ENCODE measurements at places on chromosomes 1 and 21.

DNA sequence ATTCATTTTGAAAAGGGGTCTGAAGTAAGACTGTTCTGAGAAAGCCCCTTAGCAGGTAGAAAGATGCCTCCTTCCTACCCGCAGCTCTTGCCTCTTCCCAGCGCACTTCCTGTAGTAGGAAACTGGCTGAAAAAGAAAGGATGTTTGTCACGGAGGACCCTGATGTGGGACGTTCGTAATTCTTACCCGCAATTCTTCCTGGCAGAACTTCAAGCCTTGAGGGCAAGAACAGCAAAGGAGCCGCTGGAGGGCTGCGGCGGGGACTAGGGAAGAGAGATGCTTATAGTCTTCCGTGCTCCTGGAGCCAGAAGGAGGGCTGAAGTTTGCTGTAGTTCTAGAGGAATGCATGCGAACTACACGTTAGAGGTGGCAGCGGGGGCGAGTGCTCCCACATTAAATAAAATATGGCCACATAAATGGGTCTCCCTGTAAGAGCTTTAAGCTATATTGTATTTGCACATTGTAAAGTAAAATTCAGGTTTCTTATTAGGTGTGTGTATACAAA, 6.3 kb downstream of the C1orf53 start:
- peaks cover 43% of the 10 kb centered on the region for H3K4me1 ChIP-seq
- H3K27me3 ChIP-seq = peaks cover 94% of the 10 kb centered on the region
- H3K4me3 ChIP-seq = peak overlapping the region; percentile 55
- no peak overlapping the region for H3K27ac ChIP-seq
- H3K36me3 ChIP-seq = no peaks in the 10 kb centered on the region
- DNase-seq = peak; percentile 67

GRCh38 chr1:181086091-181086490, 2.4 kb upstream of the IER5 start:
- peaks cover 20% of the 10 kb centered on the region for H3K36me3 ChIP-seq
- DNase-seq = no peak
- peaks cover 31% of the 10 kb centered on the region for H3K4me1 ChIP-seq
- peaks cover 8% of the 10 kb centered on the region for H3K27me3 ChIP-seq

DNA sequence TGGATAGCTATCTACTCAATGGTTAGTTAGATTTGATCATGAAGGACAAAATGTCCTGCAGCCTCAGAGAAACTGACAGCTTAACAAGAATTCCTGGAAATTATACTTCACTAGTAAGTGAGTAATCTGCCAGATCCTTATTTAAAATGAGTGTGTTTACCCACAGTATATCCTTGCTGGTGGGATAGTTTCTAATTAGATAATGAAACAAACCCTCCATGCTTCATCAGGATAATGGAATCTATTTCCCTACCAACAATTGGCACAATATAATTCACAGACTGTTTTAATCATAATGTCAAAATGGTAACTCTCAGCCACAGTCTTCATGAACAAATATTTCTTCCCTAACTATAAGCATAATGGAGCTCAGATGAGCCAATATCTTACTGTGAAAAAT, 239.4 kb upstream of the ST6GALNAC5 start:
- no peaks in the 10 kb centered on the region for H3K4me1 ChIP-seq
- no peak for DNase-seq
- H3K36me3 ChIP-seq = no peaks in the 10 kb centered on the region
- H3K27me3 ChIP-seq = peaks cover 3% of the 10 kb centered on the region

DNA sequence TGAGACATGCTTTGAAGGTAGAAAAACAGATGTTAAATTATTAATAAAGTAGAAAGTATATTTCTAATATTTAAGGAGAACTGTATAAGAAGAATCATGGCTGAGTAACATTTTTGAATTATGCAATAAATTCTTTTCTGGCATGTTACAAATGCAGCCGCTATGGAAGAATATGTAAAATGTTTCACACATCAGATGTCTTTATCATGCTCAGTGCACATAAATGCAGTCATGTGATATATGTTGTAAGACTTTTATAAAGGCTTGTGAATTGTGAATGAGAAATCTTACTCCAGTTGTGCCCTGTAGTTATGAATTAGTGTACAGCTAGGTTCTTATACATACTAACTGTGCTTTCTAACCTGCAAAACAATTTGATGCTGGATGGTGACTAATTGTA, 53.5 kb downstream of the LRRC8B start:
- peaks cover 74% of the 10 kb centered on the region for H3K36me3 ChIP-seq
- H3K27me3 ChIP-seq = no peaks in the 10 kb centered on the region
- no peak for DNase-seq
- no peak overlapping the region for H3K27ac ChIP-seq
- H3K4me1 ChIP-seq = peaks cover 28% of the 10 kb centered on the region
- no peak overlapping the region for H3K4me3 ChIP-seq

DNA sequence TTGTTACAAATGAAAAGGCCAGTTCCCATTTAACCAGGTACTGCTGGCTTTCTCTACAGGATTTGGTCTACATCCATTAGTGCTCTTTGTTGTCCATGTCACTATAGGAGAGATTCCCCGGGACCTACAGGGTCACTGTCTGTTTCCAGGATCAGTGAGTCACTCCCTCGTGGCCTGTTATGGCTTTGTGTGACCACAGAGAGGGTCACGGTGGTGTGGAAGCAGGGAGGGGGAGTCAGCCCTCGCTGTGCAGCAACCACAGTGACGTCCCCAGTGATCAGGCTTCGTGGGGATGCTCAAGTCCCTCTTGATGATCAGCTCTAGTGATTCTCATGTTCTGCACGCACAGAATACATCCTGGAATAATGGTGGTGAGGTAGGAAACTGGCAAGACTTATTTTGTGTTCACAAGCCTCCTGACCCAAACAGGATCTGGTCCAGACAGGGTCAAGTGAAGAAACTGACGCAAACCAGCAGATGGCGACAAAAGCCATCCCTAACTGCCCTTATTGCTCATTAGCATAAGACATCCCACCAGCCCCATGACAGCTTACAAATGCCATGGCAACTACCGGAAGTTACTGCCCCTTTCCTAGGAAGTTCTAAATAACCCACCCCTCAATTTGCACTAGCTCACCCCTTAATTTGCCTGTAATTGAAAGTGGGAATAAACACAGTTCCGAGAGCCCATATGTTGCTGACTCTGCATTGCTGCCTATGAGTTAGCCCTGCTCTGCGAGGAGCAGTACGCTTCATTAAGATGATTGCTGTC, 98.5 kb downstream of the DISC1 start:
- peaks cover 6% of the 10 kb centered on the region for H3K4me1 ChIP-seq
- H3K27me3 ChIP-seq = no peaks in the 10 kb centered on the region
- no peak overlapping the region for H3K4me3 ChIP-seq
- H3K36me3 ChIP-seq = no peaks in the 10 kb centered on the region
- peak; percentile 63 for DNase-seq

- no peak overlapping the region for H3K27ac ChIP-seq
- H3K27me3 ChIP-seq = no peaks in the 10 kb centered on the region
- H3K4me1 ChIP-seq = no peaks in the 10 kb centered on the region
- DNase-seq = no peak
Observed at GRCh38 chr1:106217765-106218164, 838.7 kb upstream of the PRMT6 start.

- H3K4me3 ChIP-seq = no peak overlapping the region
- DNase-seq = peak; percentile 46
- H3K36me3 ChIP-seq = peaks cover 3% of the 10 kb centered on the region
- no peaks in the 10 kb centered on the region for H3K4me1 ChIP-seq
Observed at GRCh38 chr1:86751923-86752322, 47.5 kb downstream of the SH3GLB1 start.

DNA sequence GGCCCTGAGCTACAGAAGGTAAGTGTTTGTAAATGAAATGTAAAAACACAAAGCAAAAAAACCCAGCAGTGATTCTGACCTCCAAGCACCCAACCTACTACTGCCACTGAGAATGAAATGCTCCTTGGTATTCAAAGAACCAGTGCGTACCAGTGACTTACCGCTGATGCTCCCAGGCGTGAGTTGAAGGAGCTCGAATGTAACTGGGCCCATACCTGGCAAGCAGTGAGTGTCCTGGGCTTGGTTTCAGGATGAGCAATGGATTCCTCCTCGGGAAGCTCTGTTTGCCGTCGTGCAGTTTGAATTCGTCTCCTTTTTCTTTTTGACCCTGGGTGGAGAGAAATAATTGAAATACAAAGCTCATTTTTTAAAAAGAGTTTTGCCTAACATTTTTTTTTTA, 121.9 kb downstream of the ATG4C start:
- peaks cover 2% of the 10 kb centered on the region for H3K27me3 ChIP-seq
- DNase-seq = no peak
- no peak overlapping the region for H3K4me3 ChIP-seq
- H3K4me1 ChIP-seq = no peaks in the 10 kb centered on the region
- H3K27ac ChIP-seq = no peak overlapping the region

DNA sequence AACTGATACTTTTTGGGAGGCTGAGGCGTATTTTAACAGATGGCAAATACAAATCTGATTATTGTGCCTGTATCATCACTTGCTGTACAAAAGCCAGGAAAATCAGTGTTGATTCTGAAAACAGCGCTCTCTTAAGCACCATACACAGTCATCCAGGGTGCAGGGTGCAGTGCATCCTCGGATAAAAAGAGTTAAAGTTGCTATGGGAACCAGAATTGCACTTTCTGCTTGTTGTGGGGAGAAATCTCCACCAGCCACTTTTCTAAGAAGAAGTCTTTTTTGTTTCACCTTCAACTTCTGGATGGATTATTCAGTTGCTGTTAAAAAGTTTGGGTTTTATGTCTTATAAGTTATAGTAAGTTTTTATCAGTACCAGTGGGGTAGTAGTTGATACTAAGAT, 3.8 kb downstream of the LAMC1 start:
- H3K4me1 ChIP-seq = peaks cover 11% of the 10 kb centered on the region
- DNase-seq = no peak
- no peak overlapping the region for H3K27ac ChIP-seq
- H3K4me3 ChIP-seq = no peak overlapping the region
- no peaks in the 10 kb centered on the region for H3K36me3 ChIP-seq

GRCh38 chr21:30957010-30957409, 75.6 kb upstream of the KRTAP11-1 start:
- H3K27me3 ChIP-seq = peaks cover under 1% of the 10 kb centered on the region
- DNase-seq = no peak
- no peaks in the 10 kb centered on the region for H3K4me1 ChIP-seq
- no peak overlapping the region for H3K4me3 ChIP-seq
- no peak overlapping the region for H3K27ac ChIP-seq

DNA sequence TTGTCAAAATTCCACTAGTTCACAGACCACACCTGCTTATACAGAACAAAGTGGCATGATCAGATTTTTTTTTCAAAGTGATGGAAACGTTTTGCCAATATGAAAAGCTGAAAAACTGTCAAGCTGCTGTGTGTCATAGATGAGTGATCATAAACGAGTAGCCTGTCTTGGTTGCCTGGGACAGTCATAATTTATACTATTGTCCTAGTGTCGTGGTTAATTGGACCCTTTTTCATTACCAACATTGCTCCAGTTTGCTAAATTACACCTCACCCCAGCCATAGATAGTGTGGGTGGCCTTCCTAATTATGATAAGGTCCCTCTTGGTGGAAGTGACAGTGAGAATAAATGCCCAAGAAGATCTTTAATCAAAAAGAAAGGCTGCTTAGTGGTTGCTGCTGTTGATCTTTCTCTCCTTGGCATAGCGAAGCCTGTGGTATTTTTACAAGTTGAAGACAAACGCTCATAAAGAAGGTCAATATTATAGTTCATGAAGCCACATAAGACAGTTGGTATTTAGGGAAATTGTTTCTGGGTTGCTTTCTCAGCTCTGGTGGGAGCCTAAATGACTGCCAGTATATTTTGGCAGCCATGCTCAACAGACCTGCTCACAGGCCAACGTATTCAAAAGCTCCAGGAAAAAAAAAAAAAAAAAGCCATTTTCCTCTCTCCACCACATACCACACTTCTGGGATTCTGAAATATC, 478.1 kb downstream of the PLA2G4A start:
- no peaks in the 10 kb centered on the region for H3K4me1 ChIP-seq
- no peak overlapping the region for H3K4me3 ChIP-seq
- no peaks in the 10 kb centered on the region for H3K27me3 ChIP-seq
- H3K27ac ChIP-seq = no peak overlapping the region
- DNase-seq = no peak

All from activated CD4-positive, alpha-beta T cell treated with anti-CD3 and anti-CD28 coated beads, Interleukin-2, amount 10 ng/mL, durations not matched to agents 24 days and 14 days (primary cell).